ENCODE measurements at places on chromosomes 5 and 9. TPM values are rescaled to one million over a fixed set of nuclear protein-coding genes. Genes with fewer than 3 reads are reported as not detected.

The TPPP gene
- total RNA-seq: 0.07 TPM

The SPINK13 gene
- total RNA-seq: not detected

The INSL6 gene
- not detected for total RNA-seq

The SLC9A3 gene
- total RNA-seq: 0.95 TPM

The ADAMTS6 gene
- 20.0 TPM for total RNA-seq

The SLCO4C1 gene
- total RNA-seq: 0.10 TPM

The SPAG8 gene
- 3.3 TPM for total RNA-seq

The GRPEL2 gene
- total RNA-seq: 25.5 TPM

The ADGRD2 gene
- not detected for total RNA-seq

The ABHD17B gene
- 12.5 TPM for total RNA-seq

- no peak for DNase-seq
Measured at GRCh38 chr5:150561192-150561512, 53.2 kb downstream of the NDST1 start.

GRCh38 chr5:151703227-151703626 is 16.5 kb upstream of the SPARC start:
- no peak for DNase-seq

DNA sequence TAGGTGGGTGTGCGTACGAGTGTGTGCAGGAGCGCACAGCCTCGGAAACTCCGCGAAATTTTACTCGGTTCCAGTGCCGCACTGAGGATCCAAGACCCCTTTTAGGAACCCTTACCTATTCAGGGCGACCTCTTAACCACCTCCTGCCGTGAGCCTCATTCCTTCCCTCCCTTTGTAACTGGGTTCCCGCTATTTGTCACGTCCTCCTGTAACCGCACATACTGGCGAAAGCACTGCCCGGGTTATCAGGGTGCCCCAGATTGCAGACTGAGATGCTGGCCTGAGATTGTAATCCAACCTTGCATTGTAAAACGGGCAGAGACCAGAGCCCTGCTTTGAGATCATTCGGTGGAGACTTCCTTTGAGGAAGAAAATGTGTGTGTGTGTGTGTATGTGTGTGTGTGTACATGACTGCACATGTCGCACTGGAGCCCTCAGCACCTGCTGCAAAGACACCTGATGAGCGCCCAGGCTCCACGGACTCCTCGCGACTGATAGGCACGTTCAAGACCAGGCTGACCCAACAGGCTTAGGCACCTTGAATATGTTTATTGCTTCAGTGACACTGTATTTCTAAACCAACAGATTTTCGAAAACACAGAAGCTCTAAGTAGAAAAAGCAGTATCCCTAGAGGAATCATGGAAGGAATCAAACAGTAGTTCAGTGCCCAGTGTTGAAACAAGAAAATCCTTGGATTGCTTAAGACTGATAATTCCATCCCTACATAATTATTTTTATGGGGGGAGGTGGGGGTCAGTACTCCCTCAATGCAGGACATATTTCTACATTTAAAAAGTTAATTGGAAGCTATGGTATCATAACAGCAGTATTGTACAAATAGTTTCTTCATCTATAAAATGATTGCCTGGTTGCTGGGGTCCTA is 86.5 kb upstream of the TNFAIP8 start:
- no peak for DNase-seq

GRCh38 chr5:171806976-171807747 is 21.5 kb downstream of the SMIM23 start:
- no peak for DNase-seq

GRCh38 chr5:132180134-132180745 is 47.4 kb downstream of the P4HA2 start:
- DNase-seq: no peak

DNA sequence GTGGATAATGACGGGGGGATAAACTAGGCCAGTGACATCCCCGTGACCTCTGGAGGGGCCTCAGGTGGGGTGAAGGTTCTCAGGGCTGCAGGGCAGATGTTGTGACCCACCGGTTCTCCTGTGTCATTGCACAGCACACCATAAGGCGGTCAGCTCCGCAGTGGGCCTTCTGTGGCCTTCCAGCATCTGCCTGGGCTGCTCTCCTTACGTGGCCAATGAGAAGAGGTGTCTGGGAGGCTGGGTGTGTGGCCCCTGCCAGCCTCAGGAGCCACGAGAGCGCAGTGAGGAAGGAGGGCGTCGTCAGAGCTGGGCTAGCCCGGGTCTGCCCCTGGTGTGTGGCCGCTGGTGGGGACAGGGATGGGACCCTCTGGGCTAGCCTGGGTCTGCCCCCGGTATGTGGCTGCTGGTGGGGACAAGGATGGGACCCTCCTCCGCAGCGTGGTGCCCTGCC is 48.7 kb downstream of the COL5A1 start:
- peak; percentile 62 for DNase-seq

DNA sequence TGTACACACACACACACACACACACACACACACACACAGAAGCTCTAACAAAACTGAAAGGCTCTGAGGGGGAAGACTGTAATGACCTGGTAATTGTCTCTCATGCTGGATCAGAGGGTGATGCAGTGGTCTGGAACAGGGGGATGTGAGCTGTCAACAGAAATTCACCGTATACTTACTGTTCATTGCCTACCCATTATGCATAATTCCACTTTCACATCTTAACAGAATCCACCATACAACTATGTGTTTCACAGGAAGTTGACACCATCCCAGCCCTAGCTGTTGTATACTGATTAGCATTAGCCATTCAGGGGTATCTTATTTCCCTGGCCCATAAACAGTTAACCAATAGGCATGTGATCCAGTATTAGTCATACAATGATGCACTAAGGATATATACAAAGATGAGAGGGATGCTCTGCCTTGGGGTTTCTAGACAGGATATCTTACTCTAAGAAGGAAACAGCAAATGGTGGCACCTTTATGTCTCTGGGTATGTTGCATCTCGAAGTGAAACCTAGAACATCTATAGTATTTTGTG is 396.5 kb upstream of the BRINP1 start:
- no peak for DNase-seq

GRCh38 chr9:101716629-101717028 is 21.8 kb downstream of the GRIN3A start:
- DNase-seq: no peak

GRCh38 chr5:169628892-169629291 is 8.2 kb upstream of the DOCK2 start:
- no peak for DNase-seq

- no peak for DNase-seq
Measured at GRCh38 chr9:20670395-20670794, 13.7 kb upstream of the FOCAD start.

DNA sequence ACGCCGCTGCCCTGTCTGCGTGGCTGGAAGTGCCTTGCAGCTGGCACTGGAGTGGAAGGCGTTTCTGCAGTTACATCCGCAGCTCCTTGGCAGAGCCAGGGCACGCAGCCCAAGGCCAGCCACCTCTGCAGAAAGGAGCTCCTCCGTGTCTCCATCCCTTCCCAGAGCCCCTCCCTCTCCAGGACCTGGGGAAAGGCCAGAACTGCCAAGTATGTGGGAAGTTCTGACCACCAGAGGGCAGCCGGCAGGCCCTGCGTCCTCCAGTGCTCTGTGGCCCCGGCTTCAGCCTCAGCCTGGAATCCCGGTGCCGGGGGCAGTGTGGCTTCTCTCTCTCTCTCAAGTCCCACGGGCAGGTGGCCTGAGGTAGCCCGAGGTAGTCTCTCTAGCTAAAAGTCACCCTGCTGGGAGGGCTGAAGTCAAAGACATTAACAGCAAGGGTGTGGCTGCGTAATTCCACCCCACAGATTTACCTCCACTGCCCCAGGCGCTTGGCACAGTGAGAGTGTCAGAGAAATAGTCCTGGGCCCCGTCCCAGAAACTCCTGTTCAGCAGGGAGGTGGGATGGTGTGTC is 101.7 kb upstream of the FCN2 start:
- DNase-seq: no peak

DNA sequence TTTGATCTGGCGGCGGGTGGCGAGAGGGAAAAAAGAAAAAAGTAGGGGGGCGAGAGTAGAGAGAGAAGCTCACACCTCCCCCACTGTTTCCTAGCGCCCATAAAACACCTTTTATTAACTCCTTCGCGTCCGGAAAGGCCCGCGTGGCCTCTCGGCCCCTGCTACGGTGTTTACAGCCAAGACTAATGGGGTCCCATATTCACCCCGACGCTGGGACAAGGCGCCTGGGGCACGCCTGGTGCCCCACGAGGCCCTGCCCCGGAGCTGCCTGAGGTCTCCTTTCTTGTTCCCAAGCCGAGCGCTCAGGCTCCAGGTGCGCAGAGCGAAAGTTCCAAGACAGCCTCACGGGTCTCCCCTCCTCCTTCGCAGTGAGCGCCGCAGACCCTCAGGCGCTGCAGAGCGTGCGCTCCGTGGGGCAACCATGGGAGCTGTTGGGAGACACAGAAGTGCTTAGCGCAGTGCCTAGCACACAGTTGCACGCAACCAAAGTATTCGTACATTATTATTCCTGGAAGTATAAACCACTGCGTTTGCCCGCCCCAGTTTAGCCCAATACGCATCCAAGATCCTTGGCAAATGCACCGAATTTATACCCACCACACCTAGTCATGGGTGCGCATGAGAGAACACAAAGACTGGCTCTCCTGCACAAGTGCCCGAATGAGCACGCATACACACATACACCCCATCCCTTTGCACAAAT is 4.3 kb downstream of the HAND1 start:
- DNase-seq: no peak

DNA sequence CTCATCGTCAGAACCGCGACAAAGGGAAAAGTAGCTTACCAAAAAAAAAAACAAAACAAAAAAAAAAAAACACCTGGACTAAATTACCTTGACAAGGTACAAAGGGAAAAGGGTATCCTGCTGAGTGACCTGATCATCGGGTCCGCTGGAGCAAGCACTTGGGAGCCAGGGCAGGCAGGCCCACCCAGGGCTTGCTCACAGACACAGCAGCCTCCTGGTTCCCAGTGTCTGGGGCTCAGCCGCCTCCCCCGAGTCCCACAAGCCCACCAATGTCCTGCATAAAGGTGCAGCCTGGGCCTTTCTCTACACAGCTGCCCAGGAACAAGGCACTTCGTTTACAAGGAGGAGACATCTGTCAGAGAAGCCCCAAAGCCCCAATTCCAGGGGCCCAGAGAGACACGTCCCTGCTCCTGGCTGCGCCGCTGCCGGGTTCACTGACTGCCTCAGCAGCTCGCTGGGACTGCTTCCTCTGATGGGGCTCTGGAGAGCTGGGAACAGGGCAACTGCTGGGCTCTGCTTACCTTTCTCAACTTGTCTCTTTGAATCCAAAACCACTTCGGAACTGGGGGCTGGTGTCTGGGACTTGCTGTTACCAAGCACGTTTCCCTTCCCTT is 63.4 kb downstream of the GOLM1 start:
- DNase-seq: no peak

GRCh38 chr9:16276866-16277265 is 593.6 kb downstream of the BNC2 start:
- DNase-seq: no peak

GRCh38 chr9:110707419-110707818 is 38.8 kb downstream of the MUSK start:
- DNase-seq: no peak

GRCh38 chr9:138067613-138068367 is 190.2 kb downstream of the CACNA1B start:
- no peak for DNase-seq

- DNase-seq: no peak
Measured at GRCh38 chr5:69050214-69050613, 43.6 kb upstream of the SLC30A5 start.

- DNase-seq: no peak
Measured at GRCh38 chr5:52943285-52943684, 45.9 kb upstream of the ITGA2 start.

GRCh38 chr9:1536522-1537170 is 478.5 kb upstream of the SMARCA2 start:
- DNase-seq: no peak

DNA sequence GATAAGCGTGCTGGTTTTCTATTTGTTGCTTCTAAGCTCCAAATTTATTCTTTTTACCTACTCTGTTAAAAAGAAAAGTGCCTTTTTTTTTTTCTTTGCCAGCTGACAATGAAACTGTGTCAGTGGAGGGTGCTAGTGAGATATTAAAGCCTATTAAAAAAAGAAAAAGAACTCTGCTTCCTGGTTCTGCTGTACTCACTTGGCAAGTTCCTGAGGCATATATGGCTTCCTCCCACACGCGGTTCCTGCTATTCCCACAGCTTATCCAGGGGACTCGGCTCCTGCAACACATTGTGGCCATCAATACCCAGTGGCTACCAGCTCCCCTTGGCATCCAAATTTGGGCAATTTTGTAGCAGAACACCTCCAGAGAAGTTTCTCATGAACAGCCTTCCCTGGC is 1977.7 kb upstream of the CDH9 start:
- DNase-seq: no peak

DNA sequence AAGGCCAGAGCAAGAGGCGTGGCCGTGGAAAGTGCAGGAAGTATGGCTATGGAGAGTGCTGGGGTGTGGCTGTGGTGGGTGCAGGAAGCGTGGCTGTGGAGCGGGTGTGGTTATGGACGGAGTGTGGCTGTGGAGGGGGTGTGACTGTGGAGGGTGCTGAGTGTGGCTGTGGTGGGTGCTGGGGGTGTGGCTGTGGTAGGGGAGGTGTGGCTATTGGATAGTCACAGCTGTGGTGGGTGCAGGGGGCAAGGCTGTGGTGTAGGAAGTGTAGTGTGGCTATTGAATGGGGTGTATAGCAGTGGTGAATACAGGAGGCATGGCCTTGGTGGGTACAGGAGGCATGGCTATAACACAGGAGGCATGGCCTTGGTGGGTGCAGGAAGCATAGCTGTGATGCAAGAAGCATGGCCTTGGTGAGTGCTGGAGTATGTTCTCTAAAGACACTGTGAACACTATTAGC is 40.8 kb upstream of the SPATA31C2 start:
- DNase-seq: no peak

DNA sequence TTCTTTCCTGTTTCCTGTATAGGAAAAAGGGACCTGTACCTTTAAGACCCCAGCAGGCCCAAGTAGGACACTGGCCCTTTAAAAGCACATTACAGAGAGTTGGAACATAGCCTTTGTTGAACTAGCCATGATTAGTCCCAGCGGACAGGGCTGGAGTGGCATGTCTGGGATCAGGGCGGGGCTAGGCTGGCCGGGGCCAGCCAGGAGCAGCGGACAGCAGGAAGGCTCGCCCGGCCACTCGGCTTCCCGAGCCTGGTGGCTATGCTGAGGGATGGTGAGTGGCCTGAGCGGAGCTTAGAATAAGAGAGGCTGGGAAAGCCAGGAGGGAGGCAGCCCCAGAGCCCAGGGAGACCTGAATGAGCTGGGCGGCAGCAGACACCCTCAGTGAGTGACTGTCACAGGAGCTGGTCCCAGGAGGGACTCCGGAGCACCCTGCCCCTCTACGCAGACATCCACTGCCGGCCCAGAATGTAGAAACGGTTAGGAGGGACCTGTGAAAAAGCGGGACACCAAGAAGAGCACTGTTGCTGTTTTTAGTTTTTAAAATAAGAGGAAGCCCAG is 92.1 kb downstream of the DAB2IP start:
- DNase-seq: no peak

DNA sequence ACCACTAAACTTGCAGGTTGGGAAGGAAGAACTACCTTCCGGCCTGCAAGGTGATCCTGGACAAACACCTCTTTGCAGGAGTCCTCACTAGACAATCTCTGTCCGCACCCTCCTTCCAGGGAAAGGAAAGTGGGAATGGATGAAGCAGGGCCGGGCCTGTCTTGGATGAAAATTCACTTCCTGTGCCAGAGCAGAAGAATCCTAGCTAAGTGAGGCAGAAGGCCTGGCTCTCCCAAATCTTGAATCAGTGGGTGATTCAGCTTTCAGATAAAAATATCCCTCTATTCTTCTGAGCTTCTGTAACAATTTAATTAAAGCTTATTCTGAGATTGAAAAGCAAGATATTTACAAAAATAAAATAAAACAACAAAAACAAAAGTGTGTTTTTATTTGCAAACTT is 281.9 kb upstream of the TLE4 start:
- DNase-seq: no peak
